Astrocyte (in vitro differentiated cells and primary cell): ENCODE measurements at places on chromosomes 6 and 20. TPM values are rescaled to one million over a fixed set of nuclear protein-coding genes. Genes with fewer than 3 reads are reported as not detected.

ZNF831 gene
- total RNA-seq = not detected in 2 replicates

TMC2 gene
- total RNA-seq = not detected in 2 replicates

DNA sequence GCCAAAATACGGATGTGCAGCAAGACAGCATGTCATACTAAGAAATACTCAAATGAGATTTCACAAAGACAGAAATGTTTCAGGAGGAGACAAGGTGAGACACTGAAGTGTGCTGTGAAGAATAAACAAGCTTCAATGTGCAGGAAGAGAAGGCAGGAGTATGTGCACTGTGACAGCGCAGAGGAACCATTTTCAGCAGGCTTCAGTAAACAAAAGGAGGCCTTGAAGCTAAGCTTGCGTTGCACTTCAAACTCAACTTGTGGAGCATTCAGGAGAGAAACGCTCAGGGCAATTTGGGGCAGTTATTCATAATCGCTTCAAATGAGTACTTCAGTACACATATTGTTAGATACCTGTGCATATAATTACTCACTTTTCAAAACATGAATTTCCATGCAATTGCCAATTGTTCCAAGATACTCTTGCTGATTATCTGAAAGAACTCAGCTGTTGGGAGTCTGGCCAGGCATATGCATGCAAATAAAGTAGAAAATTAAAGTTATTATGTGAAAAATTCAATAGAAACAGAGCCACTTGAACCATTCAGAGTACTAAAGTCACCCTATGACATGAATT, 234.2 kb upstream of the OPRM1 start:
- no peaks in the 10 kb centered on the region for H3K27me3 ChIP-seq
- H3K36me3 ChIP-seq = no peaks in the 10 kb centered on the region
- no peak overlapping the region for H3K27ac ChIP-seq
- H3K4me3 ChIP-seq = no peak overlapping the region
- no peaks in the 10 kb centered on the region for H3K4me1 ChIP-seq
- DNase-seq = no peak

GRCh38 chr6:43510827-43511163, 649 bp upstream of the LRRC73 start:
- peaks cover 25% of the 10 kb centered on the region for H3K36me3 ChIP-seq
- DNase-seq = no peak
- H3K27ac ChIP-seq = peak overlapping the region; percentile 42
- no peaks in the 10 kb centered on the region for H3K27me3 ChIP-seq
- peaks cover 17% of the 10 kb centered on the region for H3K4me1 ChIP-seq
- H3K4me3 ChIP-seq = no peak overlapping the region

LY6G5B gene
- 17.5 and 20.3 TPM in 2 replicates for total RNA-seq

DNA sequence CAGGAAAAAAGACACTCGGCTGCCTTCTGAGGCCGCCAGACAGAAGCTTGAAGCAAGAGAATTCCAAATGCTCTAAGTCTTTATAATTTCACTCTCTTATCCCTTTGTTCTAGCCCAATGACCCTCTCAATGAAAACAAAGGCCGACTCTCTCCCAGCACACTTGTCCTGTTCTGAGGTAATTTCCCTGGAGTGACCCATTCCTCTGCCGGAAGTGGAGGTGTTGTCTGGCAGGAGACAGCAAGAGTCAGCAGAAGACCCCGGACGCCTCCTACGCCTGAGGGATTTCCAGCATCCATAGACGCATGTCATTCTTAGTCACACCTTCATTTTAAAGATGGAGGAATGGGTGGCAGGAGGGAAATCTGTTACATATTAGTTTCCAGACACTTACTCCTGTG, 110.3 kb downstream of the SOD2 start:
- H3K4me3 ChIP-seq = no peak overlapping the region
- H3K36me3 ChIP-seq = no peaks in the 10 kb centered on the region
- no peak for DNase-seq
- no peaks in the 10 kb centered on the region for H3K27me3 ChIP-seq
- peaks cover 4% of the 10 kb centered on the region for H3K4me1 ChIP-seq

DNA sequence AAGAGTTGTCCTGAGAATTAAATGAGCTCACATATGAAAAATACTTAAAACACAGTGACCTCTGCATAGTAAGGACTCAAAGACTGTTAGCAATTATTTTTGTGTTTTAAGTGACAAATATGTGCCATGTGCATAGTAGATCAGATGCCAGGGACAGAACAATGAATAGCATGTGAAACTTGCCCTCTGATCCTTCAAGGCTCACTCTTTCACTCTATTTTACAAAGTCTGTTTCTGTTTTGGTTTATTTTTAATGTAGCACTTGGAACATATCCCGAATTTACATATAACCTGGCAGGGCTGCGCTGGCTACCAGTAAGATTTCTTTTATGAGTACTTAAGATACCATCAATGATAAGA, 135.5 kb upstream of the TNFAIP3 start:
- no peak overlapping the region for H3K4me3 ChIP-seq
- no peaks in the 10 kb centered on the region for H3K27me3 ChIP-seq
- H3K36me3 ChIP-seq = no peaks in the 10 kb centered on the region
- H3K27ac ChIP-seq = no peak overlapping the region

PPARD gene
- 9.9 and 11.3 TPM in 2 replicates for total RNA-seq

RSPH4A gene
- 0.48 and 0.72 TPM in 2 replicates for total RNA-seq

- H3K27me3 ChIP-seq = peaks cover 3% of the 10 kb centered on the region
- no peaks in the 10 kb centered on the region for H3K36me3 ChIP-seq
- H3K4me1 ChIP-seq = no peaks in the 10 kb centered on the region
- no peak overlapping the region for H3K27ac ChIP-seq
Observed at GRCh38 chr20:60078351-60079250, 120.4 kb downstream of the CDH26 start.

DNA sequence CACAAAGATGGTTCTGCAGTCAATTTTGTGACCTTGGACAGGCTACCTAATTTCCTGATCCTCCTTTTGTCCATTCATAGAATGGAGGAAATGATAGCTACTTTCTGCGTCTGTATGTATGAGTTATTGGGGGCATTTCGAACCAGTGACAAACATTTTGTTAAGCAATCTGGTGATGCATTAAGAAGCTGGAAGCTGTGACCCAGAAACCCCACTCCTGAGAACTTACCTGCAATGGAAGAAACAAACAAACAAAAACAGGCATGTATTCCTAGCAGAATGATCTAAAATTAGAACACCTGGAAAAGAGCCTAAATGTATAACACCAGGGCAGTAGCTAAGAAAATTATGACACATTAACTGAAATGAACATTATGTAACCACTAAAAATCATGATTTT, 33.4 kb upstream of the PRND start:
- no peaks in the 10 kb centered on the region for H3K27me3 ChIP-seq
- H3K36me3 ChIP-seq = no peaks in the 10 kb centered on the region
- H3K4me3 ChIP-seq = no peak overlapping the region
- DNase-seq = no peak
- peaks cover 6% of the 10 kb centered on the region for H3K4me1 ChIP-seq

- H3K27ac ChIP-seq = no peak overlapping the region
- no peaks in the 10 kb centered on the region for H3K27me3 ChIP-seq
- H3K4me1 ChIP-seq = no peaks in the 10 kb centered on the region
- no peak for DNase-seq
- H3K4me3 ChIP-seq = no peak overlapping the region
- no peaks in the 10 kb centered on the region for H3K36me3 ChIP-seq
Observed at GRCh38 chr6:139344186-139344963, 30.1 kb downstream of the CITED2 start.

DNA sequence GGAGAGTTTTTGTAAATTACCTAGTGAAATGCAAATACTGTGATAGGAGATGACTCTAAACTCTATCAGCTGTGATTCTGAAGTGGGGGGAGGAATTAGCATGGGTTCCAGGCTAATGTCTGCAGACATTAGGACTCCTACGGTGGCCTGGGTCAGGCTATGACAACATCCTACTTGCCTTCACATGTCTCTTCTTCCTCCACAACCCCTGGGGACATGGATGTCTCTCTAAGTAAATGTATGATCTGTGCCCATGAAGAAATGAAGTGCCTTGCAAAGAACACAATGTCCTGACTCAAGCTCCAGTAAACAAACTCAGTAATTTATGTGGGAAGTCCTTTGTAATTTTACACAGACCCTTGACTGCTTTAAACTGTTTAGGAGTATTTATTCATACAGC, 165.8 kb upstream of the EEF1E1 start:
- H3K36me3 ChIP-seq = no peaks in the 10 kb centered on the region
- H3K27ac ChIP-seq = no peak overlapping the region
- no peak for DNase-seq
- no peaks in the 10 kb centered on the region for H3K4me1 ChIP-seq

- no peaks in the 10 kb centered on the region for H3K36me3 ChIP-seq
- H3K27ac ChIP-seq = no peak overlapping the region
- H3K4me1 ChIP-seq = no peaks in the 10 kb centered on the region
- no peaks in the 10 kb centered on the region for H3K27me3 ChIP-seq
- peak; percentile 27 for DNase-seq
- H3K4me3 ChIP-seq = no peak overlapping the region
Observed at GRCh38 chr6:122623279-122623678, 13.1 kb downstream of the PKIB start.

PLCB1 gene
- total RNA-seq = 10.7 and 11.0 TPM in 2 replicates

DNA sequence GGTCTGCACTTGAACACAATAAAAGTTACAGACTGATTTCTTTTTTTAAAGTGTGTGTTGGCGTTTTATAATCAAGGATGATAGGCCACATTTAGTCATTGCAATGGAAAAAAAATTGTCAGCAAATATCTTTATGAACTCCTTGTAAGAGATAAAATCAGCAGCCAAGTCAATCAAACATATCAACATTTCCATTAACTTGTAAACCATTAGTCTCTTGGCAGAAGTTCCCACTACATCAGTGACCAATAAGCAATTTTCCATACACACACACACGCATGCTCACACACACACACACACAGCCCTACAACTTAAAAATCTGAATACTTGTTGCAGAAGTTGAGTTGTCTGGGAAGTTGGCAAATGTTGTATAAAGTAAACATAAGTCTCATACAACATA, 315.9 kb upstream of the KCNQ5 start:
- H3K27ac ChIP-seq = no peak overlapping the region
- no peaks in the 10 kb centered on the region for H3K36me3 ChIP-seq
- H3K4me1 ChIP-seq = no peaks in the 10 kb centered on the region

DNA sequence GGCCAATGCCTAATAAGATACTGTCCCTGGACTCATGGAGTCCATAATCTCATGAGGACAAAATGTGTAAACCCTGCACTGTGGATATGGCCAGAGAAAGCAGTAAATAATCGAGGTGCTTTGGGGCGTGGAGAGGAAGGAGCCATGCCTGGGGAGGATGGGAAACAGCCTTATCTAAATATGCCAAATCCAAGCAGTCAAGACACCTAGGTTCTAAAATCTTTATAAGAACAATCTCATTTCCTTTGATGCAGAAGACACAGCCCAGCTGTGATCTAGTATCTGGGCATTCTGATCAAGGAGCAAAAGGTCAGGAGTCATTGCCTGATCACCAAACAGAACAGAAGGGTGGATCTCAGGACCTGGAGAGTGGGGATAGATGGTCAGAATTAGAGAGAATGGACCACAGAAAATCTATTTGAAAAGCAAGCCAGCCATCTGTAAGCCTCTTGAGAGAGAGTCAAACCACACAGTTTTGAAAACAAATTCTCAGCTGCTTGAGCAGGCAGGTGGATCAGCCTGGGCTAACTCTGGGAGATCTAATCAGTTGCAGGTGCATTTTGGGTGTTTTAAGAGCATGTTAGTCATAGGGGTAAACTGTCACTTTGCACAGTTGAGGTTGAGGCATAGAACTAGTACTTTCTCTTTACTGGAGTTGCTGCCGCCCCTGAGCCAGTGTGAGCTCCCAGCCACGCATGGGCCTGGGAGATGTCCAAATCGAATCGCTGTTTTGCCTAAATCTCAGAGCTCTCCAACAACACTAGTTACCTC, 130.8 kb upstream of the TNFAIP3 start:
- peaks cover 7% of the 10 kb centered on the region for H3K4me1 ChIP-seq
- no peak overlapping the region for H3K4me3 ChIP-seq
- H3K27me3 ChIP-seq = no peaks in the 10 kb centered on the region
- peak; percentile 34 for DNase-seq
- no peaks in the 10 kb centered on the region for H3K36me3 ChIP-seq

HCRTR2 gene
- 0.23 and 0.36 TPM in 2 replicates for total RNA-seq

SAPCD1 gene
- total RNA-seq = 0.72 and 1.2 TPM in 2 replicates

SLC26A8 gene
- not detected in 2 replicates for total RNA-seq

DNA sequence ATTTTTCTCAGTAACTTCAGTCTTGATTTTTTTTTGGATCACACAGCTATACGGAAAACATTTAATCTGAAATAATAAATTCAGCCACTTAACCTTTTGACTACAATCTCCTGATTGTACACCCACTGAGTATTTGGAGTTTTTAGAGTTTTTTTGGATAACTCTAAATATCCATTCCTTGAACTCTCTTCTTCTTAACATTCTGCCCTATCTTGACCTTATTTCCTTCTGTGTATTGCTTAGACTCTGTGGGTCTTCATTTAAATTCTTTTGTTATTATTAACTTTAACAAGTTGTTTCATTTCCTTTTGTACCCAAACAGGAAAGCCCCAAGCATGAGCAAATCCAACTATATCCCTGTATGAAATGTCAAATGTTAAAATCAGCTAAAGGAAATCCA, 170.2 kb upstream of the PTCHD4 start:
- DNase-seq = no peak
- H3K4me3 ChIP-seq = no peak overlapping the region
- H3K4me1 ChIP-seq = no peaks in the 10 kb centered on the region

- H3K27me3 ChIP-seq = no peaks in the 10 kb centered on the region
- peaks cover 4% of the 10 kb centered on the region for H3K4me1 ChIP-seq
- no peaks in the 10 kb centered on the region for H3K36me3 ChIP-seq
- DNase-seq = no peak
Observed at GRCh38 chr6:155434096-155434495, 21.5 kb downstream of the NOX3 start.

CASS4 gene
- 2.3 and 2.5 TPM in 2 replicates for total RNA-seq

DEFB113 gene
- total RNA-seq = not detected in 2 replicates

DNA sequence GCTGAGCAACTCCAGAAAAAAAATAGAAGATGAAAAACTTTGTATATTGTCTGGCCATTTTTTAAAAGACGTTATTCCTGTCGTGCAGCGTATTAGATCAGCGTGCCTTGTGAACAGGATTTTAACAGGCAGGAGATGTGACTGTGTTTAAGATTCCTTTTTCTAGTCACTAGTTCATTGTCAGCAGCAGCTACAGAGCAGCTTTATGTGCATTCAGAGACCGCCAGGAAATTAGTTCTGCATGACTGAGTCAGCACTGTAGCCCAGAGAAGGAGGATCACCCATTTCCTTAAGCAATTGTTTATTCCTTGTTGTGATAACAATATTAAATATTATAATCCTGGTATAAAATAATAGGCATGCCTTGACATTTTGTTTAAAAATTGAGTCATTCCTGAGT, 75.4 kb upstream of the ADGRB3 start:
- H3K4me1 ChIP-seq = no peaks in the 10 kb centered on the region
- H3K4me3 ChIP-seq = no peak overlapping the region
- no peaks in the 10 kb centered on the region for H3K36me3 ChIP-seq
- H3K27me3 ChIP-seq = no peaks in the 10 kb centered on the region
- DNase-seq = peak; percentile 8

NHLRC1 gene
- total RNA-seq = 0.29 TPM in 1 of 2 replicates, not detected in the other

DNA sequence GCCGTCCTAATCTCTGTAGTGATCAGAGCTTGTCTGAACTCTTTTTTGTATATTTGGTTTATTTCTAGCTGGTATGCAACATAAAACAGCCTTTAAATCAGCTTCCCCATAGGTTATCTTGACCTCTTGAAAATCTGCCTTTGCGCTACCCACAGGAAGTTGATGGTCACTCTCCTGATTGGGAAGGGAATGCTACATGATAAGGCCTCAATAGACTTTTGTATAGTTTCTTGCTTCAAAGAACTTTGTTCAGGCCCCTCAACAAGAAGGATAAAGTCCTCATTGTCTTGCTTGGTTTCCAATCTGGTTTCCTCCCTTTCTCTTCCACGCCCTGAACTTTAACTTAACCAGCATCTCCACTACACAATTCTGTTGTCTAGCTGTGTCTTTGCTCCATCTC, 95.4 kb upstream of the TENT5A start:
- no peak for DNase-seq
- no peaks in the 10 kb centered on the region for H3K27me3 ChIP-seq
- no peak overlapping the region for H3K4me3 ChIP-seq
- H3K27ac ChIP-seq = no peak overlapping the region
